ENCODE measurements at places on chromosomes 16 and 17. TPM values are rescaled to one million over a fixed set of nuclear protein-coding genes. Genes with fewer than 3 reads are reported as not detected.

GRCh38 chr16:8655184-8655717 is 19.2 kb upstream of the ABAT start:
- peak; percentile 24 for DNase-seq
- no peaks in the 10 kb centered on the region for H3K27me3 ChIP-seq
- no peaks in the 10 kb centered on the region for H3K4me1 ChIP-seq
- H3K36me3 ChIP-seq: no peaks in the 10 kb centered on the region

DNA sequence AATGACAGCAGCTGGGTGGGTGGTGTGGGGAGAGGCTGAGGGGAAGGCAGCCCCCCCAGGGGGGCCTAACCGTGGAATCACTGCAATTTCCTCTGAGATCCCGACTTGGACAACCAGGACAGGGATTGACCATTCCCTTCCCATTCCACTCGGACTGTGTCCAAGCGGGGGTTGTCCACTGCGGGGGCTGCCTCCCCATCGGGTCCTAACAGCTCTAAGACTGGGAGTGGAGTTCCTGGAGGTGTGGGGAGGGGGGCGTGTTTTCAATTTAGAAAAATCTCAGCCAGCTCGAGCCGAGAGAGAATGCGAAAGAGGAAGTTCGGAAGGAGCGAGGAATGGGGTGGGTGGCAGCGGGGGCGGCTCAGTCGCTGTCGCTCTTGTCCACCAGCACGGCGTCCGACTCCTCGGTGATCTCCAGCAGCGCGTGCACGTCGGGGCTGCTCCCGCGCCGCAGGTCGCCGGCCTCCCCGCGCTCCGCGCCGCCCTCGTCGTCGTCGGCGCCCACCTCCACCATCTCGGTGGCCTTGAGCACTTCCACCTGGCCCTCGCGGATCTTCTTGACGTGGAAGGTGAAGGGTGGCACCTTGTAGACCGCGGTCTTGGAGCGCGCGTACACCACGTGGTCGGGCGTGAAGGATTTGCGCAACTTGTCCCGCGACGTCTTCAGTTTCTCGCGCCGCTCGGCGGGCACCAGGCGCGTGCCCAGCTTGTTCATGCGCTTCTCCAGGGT is 16.2 kb upstream of the STAT3 start:
- no peak for DNase-seq
- peaks cover 2% of the 10 kb centered on the region for H3K4me1 ChIP-seq
- no peak overlapping the region for H3K4me3 ChIP-seq
- H3K36me3 ChIP-seq: no peaks in the 10 kb centered on the region
- H3K27me3 ChIP-seq: peaks cover 10% of the 10 kb centered on the region

Gene SLC16A13
- 21.7 TPM for total RNA-seq

GRCh38 chr16:87207965-87208364 is 109.2 kb downstream of the C16orf95 start:
- no peaks in the 10 kb centered on the region for H3K4me1 ChIP-seq
- H3K36me3 ChIP-seq: no peaks in the 10 kb centered on the region
- H3K4me3 ChIP-seq: no peak overlapping the region
- H3K27me3 ChIP-seq: no peaks in the 10 kb centered on the region
- DNase-seq: no peak

DNA sequence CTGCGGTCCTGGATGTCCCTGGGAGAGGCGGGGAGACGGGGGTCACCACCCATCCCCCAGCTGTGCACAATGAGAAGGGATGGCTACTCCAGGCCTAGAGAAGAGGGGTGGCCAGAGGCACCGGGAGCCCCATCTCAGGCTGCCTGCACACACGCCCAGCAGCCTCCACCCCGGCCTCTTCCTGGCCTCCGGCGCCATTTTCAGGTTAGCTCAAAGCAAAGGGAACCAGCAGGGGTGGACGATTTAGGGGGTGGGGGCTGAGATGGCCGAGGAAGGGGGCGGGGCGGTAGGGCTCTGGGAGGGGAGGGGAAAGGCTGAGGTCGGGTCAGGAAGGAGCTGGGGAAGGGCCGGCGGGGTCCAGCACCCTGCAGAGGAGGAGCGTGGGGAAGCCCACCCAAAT is 42.8 kb downstream of the SRCIN1 start:
- H3K4me1 ChIP-seq: peaks cover 48% of the 10 kb centered on the region
- no peak overlapping the region for H3K4me3 ChIP-seq
- H3K27ac ChIP-seq: no peak overlapping the region
- H3K36me3 ChIP-seq: no peaks in the 10 kb centered on the region

Gene SLC2A4
- total RNA-seq: not detected

Gene FOXO3B
- total RNA-seq: 7.1 TPM

DNA sequence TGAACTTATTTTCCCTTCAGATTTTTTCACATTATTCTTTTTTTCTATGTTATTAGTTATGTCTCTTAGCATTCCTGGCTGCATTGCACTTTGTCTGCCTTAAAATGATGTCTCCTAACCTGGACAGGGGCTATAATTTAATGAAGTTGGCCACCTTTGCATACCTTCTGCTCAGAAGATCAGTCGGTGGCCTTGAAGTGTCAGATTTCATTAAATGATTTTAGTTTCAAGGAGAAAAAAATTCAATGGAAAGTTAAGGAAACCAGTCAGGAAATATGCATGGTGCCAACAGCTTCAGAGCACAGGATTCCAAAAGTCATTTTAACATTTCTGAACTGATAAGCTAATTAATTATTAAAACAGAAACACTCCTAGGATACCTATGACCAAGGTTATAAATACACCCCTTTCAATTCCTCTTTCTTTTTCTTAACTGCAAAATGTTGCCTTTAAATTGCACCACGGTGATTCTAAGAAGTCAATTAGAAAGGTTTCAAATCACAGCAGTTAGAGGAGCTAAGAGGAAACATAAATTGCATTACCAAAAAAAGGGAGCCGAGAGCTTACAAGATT is 533.4 kb downstream of the KCNJ2 start:
- H3K36me3 ChIP-seq: no peaks in the 10 kb centered on the region
- no peaks in the 10 kb centered on the region for H3K4me1 ChIP-seq
- H3K27ac ChIP-seq: no peak overlapping the region
- no peaks in the 10 kb centered on the region for H3K27me3 ChIP-seq
- DNase-seq: no peak
- H3K4me3 ChIP-seq: no peak overlapping the region

GRCh38 chr16:76114681-76115080 is 162.5 kb upstream of the CNTNAP4 start:
- no peaks in the 10 kb centered on the region for H3K4me1 ChIP-seq
- H3K27ac ChIP-seq: no peak overlapping the region
- H3K36me3 ChIP-seq: no peaks in the 10 kb centered on the region
- DNase-seq: no peak
- no peaks in the 10 kb centered on the region for H3K27me3 ChIP-seq

DNA sequence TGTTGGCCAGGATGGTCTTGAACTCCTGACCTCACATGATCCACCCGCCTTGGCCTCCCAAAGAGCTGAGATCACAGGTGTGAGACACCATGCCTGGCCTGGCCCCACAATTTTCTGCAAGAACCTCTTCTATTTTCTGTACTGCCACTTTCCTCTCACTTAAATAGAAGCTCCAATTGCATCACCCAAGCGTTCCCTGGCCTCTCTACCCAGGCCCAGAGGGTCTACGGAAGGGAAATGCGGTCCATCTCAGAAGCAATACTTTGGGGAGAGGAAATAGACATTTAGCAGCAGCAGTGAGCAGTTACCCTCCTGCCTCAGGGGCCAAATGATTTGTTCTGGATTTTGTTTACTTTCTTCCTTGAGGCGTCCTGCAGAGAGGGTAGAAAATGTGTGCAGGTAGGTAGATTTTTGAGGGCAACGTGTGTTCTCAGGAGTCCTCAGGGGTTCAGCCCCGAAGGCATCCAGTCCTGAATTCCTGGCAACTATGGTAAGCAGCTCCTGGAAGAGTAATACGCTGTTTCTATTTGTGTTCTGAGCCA is 11.0 kb downstream of the SLC6A4 start:
- no peaks in the 10 kb centered on the region for H3K27me3 ChIP-seq
- no peak overlapping the region for H3K27ac ChIP-seq
- no peaks in the 10 kb centered on the region for H3K4me1 ChIP-seq
- H3K4me3 ChIP-seq: no peak overlapping the region
- DNase-seq: no peak

DNA sequence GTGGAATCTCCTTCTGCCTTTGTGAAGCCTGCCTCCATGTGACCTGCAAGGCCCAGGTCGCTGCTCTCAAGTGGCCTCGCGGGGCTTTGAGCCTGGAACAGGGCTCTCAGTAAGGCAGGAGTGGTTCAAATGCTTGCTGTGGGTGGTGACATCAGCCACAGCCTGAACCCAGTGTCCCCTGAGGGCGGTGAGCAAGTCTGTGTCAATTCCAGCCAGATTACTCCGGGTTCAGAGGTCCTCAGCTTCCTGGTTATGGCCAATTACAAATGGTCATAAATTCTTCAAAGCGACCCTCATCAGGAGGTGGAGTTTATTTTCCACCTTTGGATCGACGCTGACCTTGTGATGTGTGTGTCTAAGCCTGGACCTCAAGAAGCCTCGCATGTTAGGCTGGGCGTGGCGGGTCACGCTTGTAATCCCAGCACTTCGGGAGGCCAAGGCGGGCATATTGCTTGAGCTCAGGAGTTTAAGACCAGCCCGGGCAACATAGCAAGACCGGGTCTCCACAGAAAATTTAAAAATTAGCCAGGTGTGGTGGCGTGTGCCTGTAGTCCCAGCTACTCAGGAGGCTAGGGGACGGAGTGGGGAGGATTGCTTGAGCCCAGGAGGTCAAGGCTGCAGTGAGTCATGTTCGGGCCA is 17.3 kb downstream of the LGALS3BP start:
- H3K36me3 ChIP-seq: no peaks in the 10 kb centered on the region
- no peaks in the 10 kb centered on the region for H3K27me3 ChIP-seq
- H3K27ac ChIP-seq: no peak overlapping the region
- H3K4me1 ChIP-seq: peaks cover 15% of the 10 kb centered on the region
